ENCODE measurements at places on chromosomes 4 and X.
A peak's percentile ranks its signal among the peaks of the same experiment; 100 is the strongest.

- DNase-seq: no peak
These were observed 82.4 kb upstream of the SMIM10 start for GRCh38 chrX:134908356-134908755.

DNA sequence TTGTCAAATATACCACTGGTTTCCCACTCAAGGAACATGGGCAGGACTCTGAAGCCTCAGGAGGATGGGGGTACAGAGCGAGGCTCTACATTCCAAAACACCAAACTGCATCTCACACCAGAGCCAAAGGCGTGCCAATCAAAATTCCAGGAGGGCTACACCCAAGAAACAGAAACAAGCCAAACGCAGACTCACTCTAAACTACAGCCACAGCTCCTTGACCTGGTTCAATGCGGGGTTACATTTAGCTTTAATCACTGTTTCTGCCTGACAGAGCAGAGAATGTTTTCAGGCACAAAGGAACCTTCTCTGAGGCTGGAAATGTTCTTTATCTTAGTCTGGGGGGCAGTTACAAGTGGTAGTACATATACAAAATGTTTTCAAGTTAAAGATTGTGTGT is 2121.5 kb upstream of the AGA start:
- no peak for DNase-seq

- no peak for DNase-seq
These were observed 66.9 kb upstream of the C4orf50 start for GRCh38 chr4:6085028-6085690.

DNA sequence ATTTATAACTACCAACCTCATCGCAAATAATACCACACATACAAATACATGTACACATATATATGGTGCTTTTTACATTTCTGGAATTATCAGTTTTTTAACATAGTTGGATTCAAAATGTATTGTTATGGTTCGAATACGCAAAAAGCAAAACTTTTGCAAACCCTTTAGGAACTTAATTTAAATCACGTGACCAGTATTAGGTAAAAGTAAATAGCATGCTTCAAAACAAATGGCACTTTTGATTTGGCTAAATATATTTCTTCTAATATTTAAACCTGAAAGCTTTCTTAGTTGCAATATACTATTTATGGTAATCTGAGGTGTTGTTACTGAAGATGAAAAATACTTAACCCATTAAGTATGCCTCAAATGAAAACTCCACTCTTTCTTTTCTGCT is 341.4 kb downstream of the C4orf33 start:
- DNase-seq: no peak

GRCh38 chrX:42943051-42943974 is 165.3 kb upstream of the PPP1R2C start:
- DNase-seq: no peak

- DNase-seq: no peak
These were observed 7.6 kb downstream of the TRAM1L1 start for GRCh38 chr4:117077760-117078159.

- DNase-seq: no peak
These were observed 62.5 kb downstream of the SEL1L3 start for GRCh38 chr4:25800245-25800644.

DNA sequence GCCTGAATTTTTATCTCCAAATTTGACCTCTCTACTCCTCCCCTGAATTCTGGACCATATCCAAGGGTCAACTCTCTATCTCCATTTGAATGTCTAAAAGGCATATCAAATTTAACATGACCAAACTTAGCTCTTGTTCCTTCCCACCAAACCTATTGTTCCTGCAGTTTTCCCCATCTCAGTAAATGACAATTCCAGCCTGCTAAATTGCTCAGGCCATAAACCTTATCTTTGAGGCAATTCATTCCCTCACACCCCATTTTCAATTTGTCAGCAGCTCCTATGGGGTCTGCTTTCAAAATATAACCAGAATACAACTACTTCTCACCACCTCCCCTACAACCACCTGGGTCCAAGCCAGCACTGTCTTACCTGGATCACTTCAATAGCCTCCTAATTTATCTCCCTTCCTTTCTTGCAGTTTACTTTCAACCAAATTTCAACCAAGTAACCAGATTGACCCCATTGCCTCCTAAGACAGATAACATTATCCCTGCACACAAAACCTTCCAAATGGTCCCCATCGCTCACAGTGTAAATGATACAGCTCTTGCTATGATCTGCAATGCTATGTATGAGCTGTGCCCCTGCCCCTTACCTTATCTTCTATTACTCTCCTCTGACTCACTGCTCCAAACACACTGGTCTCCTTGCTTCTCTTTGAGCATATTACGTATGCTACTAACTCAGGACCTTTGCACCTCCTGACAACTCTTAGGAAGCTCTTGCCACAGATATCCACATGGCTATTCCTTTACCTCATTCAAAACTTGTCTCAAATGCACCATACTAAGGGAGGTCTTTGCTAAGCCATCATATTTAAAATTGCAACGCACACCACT is 66.0 kb downstream of the CAMK2D start:
- DNase-seq: no peak

DNA sequence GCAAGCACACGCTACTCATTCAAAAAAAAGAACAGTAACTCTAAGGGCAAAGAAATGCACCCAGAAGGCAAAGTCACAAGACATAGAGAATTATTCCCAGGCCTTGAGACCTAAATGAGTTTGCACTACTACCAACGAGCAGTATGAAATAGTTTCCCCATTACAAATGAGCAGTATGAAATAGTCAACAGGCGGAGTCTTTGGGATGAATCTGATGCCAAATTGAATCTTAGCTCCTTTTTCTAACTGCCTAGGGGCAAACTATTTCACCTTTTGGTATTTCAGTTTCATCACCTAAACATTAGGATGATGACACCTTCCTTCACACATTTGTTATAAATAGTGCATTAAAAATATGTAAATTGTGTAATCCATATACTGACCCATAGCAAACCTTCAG is 213.0 kb upstream of the FAT4 start:
- no peak for DNase-seq

- no peak for DNase-seq
These were observed 136.8 kb downstream of the TMA16 start for GRCh38 chr4:163631288-163631687.

DNA sequence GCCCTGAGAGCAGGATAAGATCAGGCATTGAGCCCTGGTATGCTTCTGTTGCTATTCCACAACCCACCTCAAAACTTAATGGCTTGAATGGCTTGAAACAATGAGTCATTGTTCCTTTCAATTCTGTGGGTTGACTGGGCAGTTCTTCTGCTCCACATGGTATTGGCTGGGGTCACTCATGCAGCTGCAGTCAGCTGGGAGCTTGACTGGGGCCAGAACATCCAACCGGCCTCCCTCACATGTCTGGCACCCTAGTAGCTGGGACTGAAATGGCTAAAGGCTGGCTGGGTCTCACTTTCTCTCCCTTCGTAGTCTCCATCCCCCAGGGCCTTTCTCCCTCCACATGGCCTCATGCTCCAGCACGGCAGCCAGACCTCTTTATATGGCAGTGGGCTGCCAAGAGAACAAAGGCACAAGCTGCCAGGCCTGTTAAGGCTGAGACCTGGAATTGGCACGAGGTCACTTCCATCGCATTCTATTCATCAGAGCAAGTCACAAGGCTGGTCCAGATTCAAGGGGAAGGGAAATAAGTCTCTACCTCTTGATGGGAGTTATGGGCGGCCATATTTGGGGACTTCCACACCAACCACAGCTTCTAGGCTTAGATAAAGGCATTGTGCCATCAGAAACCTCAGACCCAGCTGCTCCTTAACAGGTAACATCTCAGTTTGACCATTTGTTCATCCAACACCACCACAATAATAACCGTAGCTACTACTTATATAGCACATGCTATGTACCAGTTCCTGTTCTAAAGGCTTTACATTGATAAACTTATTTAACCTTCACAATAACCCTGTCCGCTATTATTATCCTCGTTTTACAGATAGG is 159.7 kb upstream of the ATP6AP2 start:
- no peak for DNase-seq

GRCh38 chr4:172155838-172156345 is 342.7 kb downstream of the GALNTL6 start:
- no peak for DNase-seq

- DNase-seq: no peak
These were observed 7.2 kb downstream of the GSTCD start for GRCh38 chr4:105715692-105716278.

DNA sequence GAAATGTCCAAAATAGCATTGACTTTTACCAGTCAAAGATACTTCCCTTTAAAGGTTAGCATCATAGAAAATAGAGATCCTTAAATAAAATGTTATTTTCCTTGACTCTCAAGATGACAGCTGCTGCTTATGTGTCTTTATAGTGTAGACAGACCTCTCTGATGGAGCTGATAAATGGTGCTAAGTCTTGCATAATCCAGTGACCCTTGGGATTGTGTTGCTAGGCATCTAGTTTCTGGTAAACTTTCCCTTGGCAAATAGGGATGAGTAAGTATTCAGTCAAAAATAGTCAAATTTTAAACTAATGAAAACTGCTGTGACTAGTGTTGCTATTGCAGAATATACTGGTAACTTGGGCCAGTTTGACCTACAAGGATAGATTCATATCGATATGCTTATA is 53.6 kb downstream of the MBNL3 start:
- no peak for DNase-seq

GRCh38 chr4:139333046-139333445 is 30.8 kb upstream of the NDUFC1 start:
- no peak for DNase-seq

- no peak for DNase-seq
These were observed 2.9 kb downstream of the CCSER1 start for GRCh38 chr4:90130076-90130475.

- DNase-seq: no peak
These were observed 412.3 kb downstream of the GALNTL6 start for GRCh38 chr4:172225457-172225856.

DNA sequence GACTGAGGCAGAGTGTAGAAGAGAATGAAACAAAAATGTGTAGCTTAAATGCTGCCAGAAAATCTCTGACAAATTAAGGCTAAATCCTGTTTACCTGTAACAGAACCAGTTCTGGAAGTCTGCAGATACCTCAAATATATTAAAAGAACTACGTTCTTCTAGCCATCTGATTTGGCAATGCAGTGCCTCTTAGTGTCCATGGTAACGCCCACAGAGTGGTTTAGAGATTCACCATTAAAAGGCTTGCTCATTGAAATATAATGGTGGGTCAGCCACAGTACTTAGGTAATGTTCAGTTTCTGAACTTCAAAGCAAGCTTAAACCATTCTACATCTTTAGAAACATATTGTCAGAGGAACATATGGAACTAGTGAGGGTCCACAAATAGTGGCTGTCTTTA is 23.2 kb upstream of the LUZP4 start:
- no peak for DNase-seq

DNA sequence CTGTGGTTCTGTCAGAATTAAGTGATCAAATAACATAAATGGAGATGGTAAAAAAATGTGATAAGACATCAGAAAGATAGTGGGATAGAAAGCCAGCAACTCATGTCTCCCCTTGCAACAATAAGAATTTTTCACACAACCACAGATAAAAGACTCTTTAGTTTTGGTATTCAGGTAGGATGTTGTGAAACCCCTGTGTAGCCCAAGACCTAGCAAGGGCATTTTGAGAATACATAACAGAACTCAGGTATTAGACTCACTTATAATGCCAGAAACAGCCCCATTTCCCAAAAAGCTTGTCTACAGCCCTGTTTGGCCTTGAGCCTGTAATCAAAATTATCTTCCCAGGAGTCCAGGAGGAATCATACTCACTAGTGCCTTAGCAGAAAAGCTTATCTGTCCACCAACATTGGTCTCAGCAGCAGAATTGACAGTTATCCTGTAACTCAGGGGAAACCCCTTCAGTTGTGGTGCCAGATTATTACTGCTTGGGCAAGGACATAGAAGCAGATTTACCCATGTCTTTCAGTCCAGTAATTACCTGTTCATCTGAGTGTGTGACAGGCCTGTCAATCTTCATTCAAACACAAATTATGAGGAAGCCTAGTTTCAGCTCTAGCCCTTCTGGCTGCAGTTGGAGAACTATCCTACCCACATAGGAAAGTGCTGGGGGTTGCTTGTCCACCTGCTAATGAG is 41.0 kb upstream of the UGT2B17 start:
- DNase-seq: no peak

GRCh38 chr4:98639108-98639507 is 19.3 kb downstream of the TSPAN5 start:
- DNase-seq: no peak

- DNase-seq: peak; percentile 79
These were observed 478 bp upstream of the PLXNA3 start for GRCh38 chrX:154457491-154458115.

- no peak for DNase-seq
These were observed 19.9 kb upstream of the TXK start for GRCh38 chr4:48153791-48154550.

Measured in natural killer cell (primary cell).